ENCODE measurements at places on chromosomes 11 and 22. TPM values are rescaled to one million over a fixed set of nuclear protein-coding genes. Genes with fewer than 3 reads are reported as not detected.

The GP1BB gene
- total RNA-seq: 3.4 TPM

The TNNI2 gene
- total RNA-seq: not detected

The ADM2 gene
- 0.72 TPM for total RNA-seq

The IL18 gene
- 16.9 TPM for total RNA-seq

The OR10A2 gene
- total RNA-seq: 1.9 TPM

The CCDC116 gene
- not detected for total RNA-seq

The P4HA3 gene
- 24.6 TPM for total RNA-seq

The MMP13 gene
- not detected for total RNA-seq

The C11orf86 gene
- total RNA-seq: not detected

The RFPL2 gene
- total RNA-seq: 0.72 TPM

The DNAJB13 gene
- 3.6 TPM for total RNA-seq

The OR56A1 gene
- total RNA-seq: 2.2 TPM

The CRYBA4 gene
- not detected for total RNA-seq

The MRTFA gene
- total RNA-seq: 85.2 TPM

The C2CD2L gene
- 1.9 TPM for total RNA-seq

The PPM1F gene
- total RNA-seq: 23.6 TPM

The MS4A3 gene
- total RNA-seq: 7.2 TPM
